ENCODE measurements at places on chromosomes 1 and 21. TPM values are rescaled to one million over a fixed set of nuclear protein-coding genes. Genes with fewer than 3 reads are reported as not detected.

GRCh38 chr1:95223110-95223509, 10.9 kb upstream of the RWDD3 start:
- peak; percentile 51 for DNase-seq

Gene VCAM1
- total RNA-seq, result 24.8 TPM

Gene FGR
- not detected for total RNA-seq

Gene ZCCHC17
- total RNA-seq, result 11.4 TPM

Gene TYW3
- total RNA-seq, result 19.6 TPM

Gene SLC16A4
- 36.8 TPM for total RNA-seq

Gene ADCY10
- 0.09 TPM for total RNA-seq

- no peak for DNase-seq
Measured at GRCh38 chr1:116737855-116738321, 16.3 kb upstream of the CD2 start.

GRCh38 chr1:223363057-223363855, 720 bp downstream of the SUSD4 start:
- peak; percentile 25 for DNase-seq

Gene LIN9
- total RNA-seq, result 11.4 TPM

DNA sequence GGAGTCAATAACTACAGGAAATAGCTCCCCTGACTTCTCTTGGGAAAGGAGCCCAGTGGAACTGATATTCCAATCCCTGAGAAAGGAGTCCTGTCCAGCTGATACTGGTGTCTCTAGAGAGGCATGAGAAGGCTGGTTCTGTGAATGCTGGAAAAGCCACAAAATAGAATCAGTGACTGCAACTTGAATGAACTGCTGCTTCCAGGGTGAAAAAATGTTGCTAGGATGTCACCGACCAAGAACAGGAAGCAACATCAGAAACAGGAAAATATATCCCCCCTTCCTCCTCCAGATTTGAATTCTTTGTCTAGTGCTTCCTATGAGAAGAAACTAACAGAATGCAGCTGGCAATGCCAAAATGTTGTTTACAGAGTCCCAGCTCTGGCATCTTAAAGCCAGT, 269.3 kb upstream of the LYPLAL1 start:
- peak; percentile 18 for DNase-seq

Data from fibroblast of the aortic adventitia (primary cell).